ENCODE measurements at places on chromosomes 4 and X. TPM values are rescaled to one million over a fixed set of nuclear protein-coding genes. Genes with fewer than 3 reads are reported as not detected.
A peak's percentile ranks its signal among the peaks of the same experiment; 100 is the strongest.

- no peaks in the 10 kb centered on the region for H3K36me3 ChIP-seq
- no peak for DNase-seq
- H3K4me3 ChIP-seq: no peak overlapping the region
- H3K4me1 ChIP-seq: no peaks in the 10 kb centered on the region
- no peak overlapping the region for H3K27ac ChIP-seq
Measured at GRCh38 chr4:38621028-38621684, 42.8 kb upstream of the KLF3 start.

GRCh38 chr4:3035249-3035648 is 39.1 kb downstream of the HTT-AS start:
- no peaks in the 10 kb centered on the region for H3K36me3 ChIP-seq
- no peak overlapping the region for H3K4me3 ChIP-seq
- no peak for DNase-seq
- H3K4me1 ChIP-seq: peaks cover 9% of the 10 kb centered on the region
- H3K27ac ChIP-seq: no peak overlapping the region

DNA sequence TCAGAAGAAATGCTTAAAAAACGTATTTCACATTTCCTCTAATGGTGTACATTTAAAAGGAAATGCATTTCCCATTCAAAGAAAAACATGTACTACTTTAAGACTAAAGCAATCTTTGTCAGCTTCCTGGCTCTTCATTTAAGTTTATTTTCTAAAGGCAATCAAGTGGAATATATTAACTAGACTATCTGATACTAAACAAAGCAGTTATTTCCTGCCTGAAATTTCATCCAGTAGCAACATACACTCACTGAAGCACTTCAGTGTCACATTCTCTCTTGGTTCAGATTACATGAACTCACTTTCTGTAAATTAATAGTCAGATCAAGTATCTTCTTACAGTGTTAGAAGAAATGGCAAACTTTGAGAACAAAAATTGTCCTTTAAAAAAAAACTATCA is 42.5 kb downstream of the LRBA start:
- DNase-seq: peak; percentile 2
- no peaks in the 10 kb centered on the region for H3K36me3 ChIP-seq
- no peak overlapping the region for H3K27ac ChIP-seq

GRCh38 chrX:112056476-112056875 is 26.1 kb downstream of the TRPC5 start:
- no peaks in the 10 kb centered on the region for H3K4me1 ChIP-seq
- DNase-seq: no peak
- H3K27ac ChIP-seq: no peak overlapping the region
- H3K36me3 ChIP-seq: no peaks in the 10 kb centered on the region
- H3K27me3 ChIP-seq: no peaks in the 10 kb centered on the region

GRCh38 chr4:151672996-151673395 is 87.8 kb downstream of the GATB start:
- peak overlapping the region; percentile 71 for H3K27ac ChIP-seq
- no peak for DNase-seq

DNA sequence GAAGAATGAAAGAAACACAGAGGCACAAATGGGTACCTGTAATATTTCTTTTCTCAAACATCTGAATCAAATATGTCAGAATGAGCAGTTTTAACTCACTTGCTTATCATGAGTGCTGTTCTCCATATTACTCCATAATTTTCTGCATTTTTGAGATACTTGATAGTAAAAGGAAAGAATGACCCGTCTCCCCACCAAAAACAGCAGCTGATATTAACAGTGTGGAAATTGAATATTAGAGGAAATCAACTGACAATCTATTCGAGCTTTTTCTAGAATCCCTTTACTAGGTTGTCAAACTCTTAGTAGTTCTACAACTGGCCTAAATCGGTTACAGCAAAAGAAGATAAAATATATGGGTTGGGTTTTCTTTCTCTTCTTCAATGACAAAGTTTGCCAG is 49.9 kb upstream of the HELT start:
- no peaks in the 10 kb centered on the region for H3K4me1 ChIP-seq
- DNase-seq: no peak
- H3K4me3 ChIP-seq: no peak overlapping the region
- no peak overlapping the region for H3K27ac ChIP-seq
- no peaks in the 10 kb centered on the region for H3K36me3 ChIP-seq

GRCh38 chr4:45410701-45411210 is 684.4 kb upstream of the GNPDA2 start:
- H3K27ac ChIP-seq: no peak overlapping the region
- no peaks in the 10 kb centered on the region for H3K27me3 ChIP-seq
- H3K36me3 ChIP-seq: no peaks in the 10 kb centered on the region

DNA sequence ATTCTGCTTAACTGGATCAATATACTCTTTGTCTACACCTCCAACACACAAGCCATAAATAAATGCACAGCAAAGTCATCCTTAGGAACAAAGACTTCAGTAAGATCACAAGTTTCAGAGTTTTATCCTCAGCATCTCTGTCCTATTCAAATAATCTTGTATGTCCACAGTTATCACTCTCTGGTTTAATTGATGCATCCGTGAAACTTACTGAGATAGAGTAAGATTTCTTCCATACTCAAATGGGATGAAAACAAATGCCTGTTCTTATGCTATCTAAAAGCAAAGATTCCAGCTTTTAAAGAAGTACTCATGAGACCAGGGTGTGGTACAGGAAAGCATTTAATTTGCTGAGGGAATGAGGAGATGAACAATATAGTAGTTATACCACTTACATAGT is 184.6 kb upstream of the SLC7A11 start:
- H3K27me3 ChIP-seq: no peaks in the 10 kb centered on the region
- no peaks in the 10 kb centered on the region for H3K36me3 ChIP-seq
- no peak overlapping the region for H3K4me3 ChIP-seq
- no peak for DNase-seq
- H3K4me1 ChIP-seq: no peaks in the 10 kb centered on the region

- no peak for DNase-seq
- no peaks in the 10 kb centered on the region for H3K4me1 ChIP-seq
- no peaks in the 10 kb centered on the region for H3K27me3 ChIP-seq
- no peak overlapping the region for H3K4me3 ChIP-seq
- no peak overlapping the region for H3K27ac ChIP-seq
- no peaks in the 10 kb centered on the region for H3K36me3 ChIP-seq
Measured at GRCh38 chr4:113154281-113154680, 104.8 kb downstream of the ANK2 start.

- no peaks in the 10 kb centered on the region for H3K36me3 ChIP-seq
- peak; percentile 1 for DNase-seq
- peaks cover 6% of the 10 kb centered on the region for H3K4me1 ChIP-seq
- no peaks in the 10 kb centered on the region for H3K27me3 ChIP-seq
Measured at GRCh38 chr4:36492041-36492440, 210.6 kb downstream of the DTHD1 start.

- H3K4me1 ChIP-seq: peaks cover 25% of the 10 kb centered on the region
- no peaks in the 10 kb centered on the region for H3K36me3 ChIP-seq
- H3K27me3 ChIP-seq: no peaks in the 10 kb centered on the region
- no peak for DNase-seq
- no peak overlapping the region for H3K27ac ChIP-seq
Measured at GRCh38 chr4:929096-929765, 2.9 kb downstream of the GAK start.

- DNase-seq: peak; percentile 72
- H3K4me1 ChIP-seq: peaks cover 25% of the 10 kb centered on the region
- H3K4me3 ChIP-seq: peak overlapping the region; percentile 78
- no peaks in the 10 kb centered on the region for H3K36me3 ChIP-seq
Measured at GRCh38 chr4:124713185-124713592, 657 bp upstream of the ANKRD50 start.

DNA sequence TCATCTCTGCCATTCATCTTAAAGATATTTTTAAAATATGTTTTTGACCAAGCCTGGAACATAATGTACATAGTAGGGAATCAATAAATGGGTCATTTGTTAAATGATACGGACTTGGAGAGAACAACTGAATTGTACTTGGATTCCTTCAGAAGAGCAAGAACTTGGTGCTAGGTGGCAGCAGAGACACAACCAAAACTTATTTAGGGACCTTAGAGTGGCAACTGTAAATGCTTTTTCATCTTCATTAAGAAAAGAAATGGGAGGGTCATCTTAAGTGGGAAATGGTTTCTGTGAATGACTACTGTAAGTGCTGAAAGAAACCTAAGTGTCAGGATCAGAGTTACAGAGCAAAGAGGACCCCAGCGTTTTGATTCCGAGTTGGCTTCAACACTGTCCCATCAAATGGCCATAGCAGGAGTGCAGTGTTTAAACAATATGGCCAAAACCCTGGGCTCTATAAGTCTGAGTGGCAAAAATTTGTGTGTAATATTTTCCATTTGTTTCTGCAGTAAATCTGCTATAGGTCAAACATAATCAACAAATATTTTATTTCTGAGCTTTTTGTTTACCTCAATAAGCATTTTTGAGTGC is 213.6 kb downstream of the PALLD start:
- H3K27ac ChIP-seq: no peak overlapping the region
- H3K4me3 ChIP-seq: no peak overlapping the region
- H3K4me1 ChIP-seq: peaks cover 13% of the 10 kb centered on the region
- H3K36me3 ChIP-seq: peaks cover 39% of the 10 kb centered on the region
- peak; percentile 80 for DNase-seq
- no peaks in the 10 kb centered on the region for H3K27me3 ChIP-seq

GRCh38 chr4:113904877-113905276 is 74.6 kb downstream of the ARSJ start:
- H3K36me3 ChIP-seq: no peaks in the 10 kb centered on the region
- DNase-seq: no peak
- H3K27ac ChIP-seq: no peak overlapping the region

DNA sequence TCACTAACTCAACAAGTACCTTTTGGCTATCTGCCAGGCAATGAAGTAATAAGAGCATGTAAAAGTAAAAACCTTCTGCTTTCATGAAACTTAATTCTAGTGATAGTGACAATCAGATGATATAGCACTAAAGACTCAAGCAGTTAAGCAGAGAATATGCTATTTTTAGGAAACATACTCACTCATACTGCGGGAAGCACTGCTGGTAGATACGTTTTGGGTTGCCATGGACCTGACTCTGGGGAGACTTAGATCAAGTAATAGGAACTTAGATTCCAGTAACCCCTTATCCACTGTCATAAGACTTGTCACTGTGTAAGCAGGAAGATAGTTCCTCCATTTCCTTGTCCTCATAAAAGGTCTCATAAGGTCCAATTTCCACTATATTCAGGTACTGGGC is 386.3 kb downstream of the DMD start:
- H3K4me1 ChIP-seq: no peaks in the 10 kb centered on the region
- no peak for DNase-seq
- no peaks in the 10 kb centered on the region for H3K36me3 ChIP-seq
- no peak overlapping the region for H3K27ac ChIP-seq

DNA sequence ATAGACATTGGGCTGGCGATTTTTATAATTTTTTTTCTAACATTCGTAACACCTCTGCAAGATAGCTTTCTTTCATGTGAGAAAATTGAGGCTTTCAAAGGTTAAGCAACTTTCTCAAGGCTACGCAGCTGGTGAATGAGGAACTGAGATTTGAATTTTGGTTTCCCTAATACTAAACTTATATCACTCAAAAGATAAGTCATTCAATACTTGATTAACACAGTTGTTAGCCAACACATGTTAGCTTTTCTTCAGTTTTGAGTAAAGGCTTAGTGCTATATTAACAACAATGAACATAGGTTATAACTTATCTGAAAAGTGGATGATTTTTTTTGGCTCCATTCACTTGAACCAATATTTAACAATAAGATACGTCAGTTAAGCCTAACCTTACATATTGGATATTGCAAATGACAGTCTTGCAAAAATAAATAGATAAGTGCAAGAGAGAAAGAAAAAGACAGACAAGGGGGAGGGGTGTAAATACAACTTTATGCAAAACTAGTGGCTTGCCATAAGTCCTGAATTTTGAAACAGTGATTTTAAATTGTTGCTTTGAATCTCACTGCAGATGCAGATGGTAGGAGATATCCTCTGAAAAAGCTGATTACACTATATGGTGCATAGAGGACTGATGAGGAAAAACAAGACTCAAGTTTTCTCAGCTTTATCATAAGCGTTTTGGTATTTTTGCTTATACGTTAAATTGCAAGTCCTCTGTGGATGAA is 11.1 kb upstream of the GPM6A start:
- H3K4me3 ChIP-seq: no peak overlapping the region
- H3K27ac ChIP-seq: no peak overlapping the region
- H3K36me3 ChIP-seq: no peaks in the 10 kb centered on the region

- peak; percentile 89 for DNase-seq
- H3K27ac ChIP-seq: no peak overlapping the region
- H3K27me3 ChIP-seq: no peaks in the 10 kb centered on the region
Measured at GRCh38 chr4:20017070-20017776, 234.5 kb upstream of the SLIT2 start.

GRCh38 chrX:20951016-20951810 is 423.0 kb upstream of the CNKSR2 start:
- H3K4me3 ChIP-seq: no peak overlapping the region
- no peak overlapping the region for H3K27ac ChIP-seq
- DNase-seq: no peak
- no peaks in the 10 kb centered on the region for H3K27me3 ChIP-seq
- H3K36me3 ChIP-seq: no peaks in the 10 kb centered on the region

GRCh38 chr4:129043523-129043922 is 49.8 kb downstream of the SCLT1 start:
- no peaks in the 10 kb centered on the region for H3K27me3 ChIP-seq
- no peak overlapping the region for H3K27ac ChIP-seq
- no peak overlapping the region for H3K4me3 ChIP-seq
- DNase-seq: peak; percentile 70
- H3K36me3 ChIP-seq: no peaks in the 10 kb centered on the region
- no peaks in the 10 kb centered on the region for H3K4me1 ChIP-seq

DNA sequence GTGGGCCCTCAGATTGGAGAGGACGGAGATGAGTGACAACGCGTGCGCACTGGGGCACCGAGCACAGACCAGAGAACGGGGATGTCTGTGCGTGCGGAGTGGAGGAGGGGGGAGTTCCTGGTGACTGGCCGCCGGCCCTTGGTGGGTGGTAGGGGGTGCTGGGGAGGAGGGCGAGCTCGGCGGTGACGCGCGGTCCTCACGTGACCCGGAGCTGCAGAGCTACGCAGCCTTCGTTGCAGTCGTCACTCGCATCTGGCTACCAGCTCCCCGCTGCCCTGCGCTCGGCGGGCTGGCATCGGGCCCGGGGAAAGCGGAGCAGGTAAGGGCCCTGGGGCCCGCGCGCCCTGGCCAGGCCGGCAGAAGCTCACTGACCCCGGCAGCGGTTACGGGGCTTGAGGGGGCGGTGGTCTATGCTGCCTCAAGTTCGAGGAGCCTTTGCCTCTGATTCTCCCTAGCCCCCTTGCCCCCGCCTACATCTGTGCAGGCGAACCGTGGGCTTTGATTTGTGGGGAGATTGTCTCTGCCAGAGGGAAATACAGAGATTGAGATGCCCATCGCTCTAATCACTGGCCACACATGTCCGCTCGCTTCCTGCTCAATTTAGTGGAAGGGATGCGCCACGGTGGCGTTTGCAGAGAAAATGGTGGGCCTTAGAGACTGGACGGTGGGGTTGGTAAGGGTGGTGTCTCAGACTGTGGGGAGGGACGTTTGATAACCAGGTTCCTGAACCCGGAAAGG is at the start of gene ARMCX4:
Gene ARMCX4 (plus strand): TSS at position 245 of the 738 bp plus-strand sequence. CDS start 3,134 bp downstream, outside the sequence.
- H3K4me3 ChIP-seq: peak within 1 kb of the TSS; percentile 39
- no peaks in the 10 kb centered on the region for H3K36me3 ChIP-seq
- H3K27me3 ChIP-seq: no peaks in the 10 kb centered on the region
- peaks cover 10% of the 10 kb centered on the region for H3K4me1 ChIP-seq
- H3K27ac ChIP-seq: peak within 1 kb of the TSS; percentile 67

LAMP2 gene
- total RNA-seq: 31.1 TPM

CACNA1F gene
- total RNA-seq: 1.0 TPM

CCNA2 gene
- 129 TPM for total RNA-seq

PCDH11X gene
- total RNA-seq: 0.99 TPM

FRMD7 gene
- total RNA-seq: not detected

SLITRK4 gene
- total RNA-seq: 5.7 TPM

ZNF630 gene
- 1.2 TPM for total RNA-seq

MAGEC2 gene
- not detected for total RNA-seq

RNF175 gene
- total RNA-seq: 1.3 TPM

PRSS12 gene
- 0.42 TPM for total RNA-seq

RRH gene
- total RNA-seq: not detected

RNF128 gene
- total RNA-seq: 0.18 TPM

PPP2R2C gene
- not detected for total RNA-seq
